ENCODE measurements at places on chromosomes 4 and X.

- no peak for DNase-seq
These were observed 105.5 kb upstream of the STK26 start for GRCh38 chrX:131917588-131917987.

- DNase-seq, result no peak
These were observed 30.3 kb downstream of the AREG start for GRCh38 chr4:74475091-74475800.

DNA sequence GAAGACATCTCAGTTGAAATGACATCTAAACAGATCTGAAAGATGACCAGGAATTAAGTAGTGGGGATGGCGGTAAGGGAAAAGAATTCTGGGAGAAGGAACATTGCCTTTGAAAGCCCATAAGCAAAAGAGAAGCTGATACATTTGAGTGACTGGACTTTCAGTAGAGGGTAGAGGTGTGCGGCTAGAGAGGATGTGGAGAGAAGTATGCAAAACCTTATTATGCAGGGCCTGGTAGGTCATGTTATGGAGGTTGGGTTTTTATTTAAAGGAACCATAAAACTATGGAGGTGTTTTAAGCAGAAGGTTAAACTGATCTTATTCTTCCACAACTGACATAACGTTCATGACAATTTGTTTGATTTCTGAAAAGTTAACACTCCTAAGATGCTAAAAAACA is 36.3 kb downstream of the RPS6KA3 start:
- no peak for DNase-seq

DNA sequence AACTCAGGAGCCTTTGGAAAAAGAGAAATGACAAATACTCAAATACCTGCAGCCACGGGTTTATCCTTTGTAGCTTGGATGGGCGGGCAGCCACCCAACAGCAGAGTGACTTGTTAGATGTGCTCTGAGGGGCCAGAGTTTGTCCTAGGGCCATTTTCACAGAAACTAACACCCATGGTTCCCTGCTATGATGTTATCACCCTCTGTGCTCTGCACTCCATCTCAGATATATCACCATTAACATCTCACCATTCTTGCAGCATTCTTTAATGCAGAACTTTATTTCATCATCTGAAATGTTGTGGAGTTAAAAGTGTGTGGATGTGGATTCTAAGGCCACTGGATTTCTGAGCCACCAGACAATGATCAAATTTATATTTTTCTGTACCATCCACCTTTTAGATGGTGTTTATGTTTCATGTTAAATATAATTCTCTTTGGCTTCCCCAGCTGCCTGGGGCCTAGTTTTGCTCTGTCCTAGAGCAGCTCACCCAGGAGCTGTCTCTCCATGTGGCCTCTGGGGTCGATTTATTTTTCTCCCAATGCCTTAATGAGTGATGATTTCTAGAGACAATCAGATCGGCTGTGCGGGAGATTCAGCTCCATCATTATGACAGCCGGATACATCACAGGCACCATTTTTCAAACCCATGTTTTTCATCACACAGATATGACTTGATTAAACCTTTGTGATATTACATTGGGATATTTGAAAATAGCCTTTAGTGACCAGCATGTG is 380.8 kb downstream of the BCOR start:
- DNase-seq, result no peak

DNA sequence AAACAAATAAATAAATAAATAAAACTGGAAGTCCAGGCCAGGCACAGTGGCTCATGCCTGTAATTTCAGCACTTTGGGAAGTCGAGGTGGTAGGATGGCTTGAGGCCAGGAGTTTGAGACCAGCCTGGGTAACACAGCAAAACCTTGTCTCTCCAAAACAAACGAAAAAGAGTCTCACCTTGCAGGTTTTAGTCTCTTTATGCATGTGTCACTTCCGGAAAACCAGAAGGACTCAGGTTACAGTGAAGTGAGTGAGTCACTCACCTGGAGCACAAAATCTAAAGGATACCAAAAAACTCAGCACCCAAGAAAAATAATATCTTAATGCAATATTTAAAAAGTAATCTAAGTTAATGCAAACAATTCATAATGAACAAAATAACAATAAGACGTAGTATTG is 20.1 kb upstream of the SLC34A2 start:
- no peak for DNase-seq

DNA sequence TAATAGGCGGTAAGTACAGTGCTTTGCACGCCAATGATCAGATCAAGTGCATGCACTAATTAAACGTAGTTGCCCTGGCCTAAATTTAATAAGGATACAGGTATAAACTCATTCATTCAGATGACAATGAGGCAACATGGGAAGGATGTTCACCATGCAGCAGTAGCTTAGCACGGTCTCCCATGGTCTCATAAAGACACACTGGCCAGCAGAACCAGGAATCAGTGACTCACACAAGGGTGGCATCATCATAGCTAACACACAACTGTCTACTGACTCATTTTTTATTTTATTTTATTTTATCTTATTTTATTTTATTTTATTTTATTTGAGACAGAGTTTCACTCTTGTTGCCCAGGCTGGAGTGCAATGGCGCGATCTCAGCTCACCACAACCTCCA is 42.7 kb downstream of the TMEM156 start:
- no peak for DNase-seq

DNA sequence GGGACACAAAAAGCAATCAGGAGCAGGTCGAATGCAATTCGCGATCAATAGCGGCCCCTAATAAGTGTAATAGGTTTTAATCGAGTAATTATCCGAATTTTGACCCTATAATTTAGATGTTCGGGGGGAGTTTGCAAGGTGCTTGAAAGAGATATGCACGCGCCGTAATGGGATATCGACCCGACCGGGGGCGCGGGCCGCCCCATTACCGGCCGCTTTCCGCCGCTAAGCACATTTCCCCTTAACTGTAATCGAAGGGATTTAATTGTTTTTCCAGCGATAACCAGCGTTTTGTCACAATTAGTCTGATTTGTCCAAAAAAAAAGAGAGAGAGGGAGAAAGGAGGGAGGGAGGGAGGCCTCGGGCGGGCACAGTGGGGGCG is 997 bp downstream of the NKX1-1 start:
- DNase-seq, result peak; percentile 53

DNA sequence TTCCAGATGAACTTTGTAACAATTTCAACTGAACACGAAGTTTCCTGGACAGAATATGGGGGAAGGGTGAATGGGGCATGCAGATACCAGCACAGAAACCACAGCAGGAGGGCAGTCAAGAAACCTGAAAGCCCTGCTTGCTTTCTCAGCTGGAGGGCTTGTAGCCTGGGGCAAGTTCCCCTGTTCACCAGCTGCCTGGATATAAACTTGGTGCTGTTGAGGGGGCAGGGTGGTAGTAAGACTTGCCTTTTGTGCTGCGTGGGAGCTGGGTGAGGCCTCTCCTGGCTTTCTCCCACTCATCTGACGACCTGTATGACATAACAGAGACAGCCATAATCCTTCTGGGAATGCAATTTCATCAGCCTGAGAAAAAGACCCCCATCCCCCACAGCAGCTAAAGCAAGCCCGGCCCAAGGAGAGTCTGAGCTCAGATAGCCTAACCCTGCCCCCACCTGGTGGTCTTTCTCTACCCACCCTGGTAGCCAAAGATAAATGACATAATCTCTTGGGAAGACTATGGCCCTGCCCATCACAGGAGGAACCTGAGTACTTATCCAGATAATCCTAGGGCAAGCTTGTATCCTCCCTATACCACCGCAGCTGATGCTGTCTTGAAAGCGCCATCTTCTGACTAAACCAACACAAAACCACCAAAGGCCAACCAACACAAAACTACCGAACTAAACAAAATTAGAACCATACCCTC is 234.3 kb downstream of the LAS1L start:
- DNase-seq, result no peak

DNA sequence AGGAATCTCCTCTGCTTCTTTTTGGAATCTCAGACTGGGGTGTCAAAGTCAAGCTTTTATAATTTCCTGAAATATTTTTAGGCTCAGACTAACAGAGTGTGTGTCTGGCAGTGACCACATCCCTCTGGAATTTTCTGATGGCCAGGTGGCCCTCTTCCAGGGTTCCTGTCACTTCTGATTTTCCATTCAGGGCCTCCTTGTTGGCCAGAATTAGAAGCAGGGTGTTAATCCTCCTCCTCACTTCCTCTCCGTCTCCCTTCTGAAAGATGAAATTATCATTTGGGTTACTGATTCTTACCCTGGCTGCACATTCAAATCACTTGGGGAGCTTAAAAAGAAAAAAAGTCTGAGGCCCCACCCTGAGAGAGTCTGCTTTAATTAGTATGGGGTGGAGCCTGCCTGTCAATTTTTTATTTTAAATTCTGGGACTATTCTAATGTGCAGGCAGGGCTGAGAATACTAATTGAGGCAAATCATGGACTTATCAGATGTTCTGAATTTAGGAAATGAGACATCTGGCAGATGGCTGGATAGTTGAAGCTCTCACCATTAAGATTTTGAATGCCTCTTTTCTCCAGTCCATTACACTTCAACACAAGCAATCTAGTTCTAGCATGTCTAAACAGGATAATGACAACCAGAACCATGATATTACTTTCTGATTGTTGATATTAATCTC is 43.2 kb downstream of the HAND2 start:
- no peak for DNase-seq

- no peak for DNase-seq
These were observed 277.3 kb upstream of the TAPT1 start for GRCh38 chr4:16503421-16504100.

DNA sequence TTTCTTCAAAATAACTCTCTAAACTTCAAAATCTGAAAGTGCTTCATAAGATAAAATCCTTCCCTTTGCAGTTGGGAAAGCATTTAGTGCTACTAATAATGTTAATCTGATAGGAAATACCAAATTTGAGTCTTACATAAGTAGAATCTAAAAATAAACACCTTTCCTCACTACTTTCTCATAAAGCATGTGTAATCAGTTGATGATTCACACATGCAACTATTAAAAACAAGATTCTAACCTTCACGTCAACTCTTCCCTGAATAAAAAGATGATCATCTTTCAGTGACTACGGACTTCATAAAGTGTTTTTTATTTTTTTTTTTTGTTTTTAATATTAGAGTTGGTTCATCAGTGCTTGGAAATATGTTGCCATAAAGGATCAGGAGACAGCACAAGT is 172.6 kb downstream of the ACTRT1 start:
- no peak for DNase-seq

GRCh38 chr4:24274381-24274941 is 309.9 kb downstream of the DHX15 start:
- DNase-seq, result no peak

- no peak for DNase-seq
These were observed 364.6 kb upstream of the NOCT start for GRCh38 chr4:138650929-138651448.

GRCh38 chr4:122612540-122612939 is 8.3 kb downstream of the IL21 start:
- DNase-seq, result no peak

DNA sequence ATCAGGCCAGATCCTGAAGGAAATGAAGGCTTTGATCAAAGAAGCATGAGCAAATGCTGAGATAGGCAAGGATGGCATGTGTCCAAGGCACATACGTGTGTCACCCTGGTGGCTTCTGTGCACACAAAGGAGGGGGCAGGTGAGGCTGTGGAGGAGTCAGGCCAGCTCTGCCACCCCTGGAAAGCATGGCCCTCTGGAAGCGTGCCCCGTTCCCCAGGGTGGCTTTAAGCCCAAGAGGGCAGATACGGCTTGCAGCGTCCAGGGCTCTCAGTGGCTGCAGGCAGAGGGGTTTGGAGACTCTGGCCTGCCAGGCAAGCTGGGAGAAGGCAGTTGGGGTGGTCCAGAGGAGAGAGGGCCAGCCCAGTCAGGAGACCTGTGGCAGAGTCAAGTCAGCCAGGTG is 25.6 kb downstream of the PNMA6E start:
- no peak for DNase-seq
